ENCODE measurements at places on chromosomes 1 and 21.
A peak's percentile ranks its signal among the peaks of the same experiment; 100 is the strongest.

DNA sequence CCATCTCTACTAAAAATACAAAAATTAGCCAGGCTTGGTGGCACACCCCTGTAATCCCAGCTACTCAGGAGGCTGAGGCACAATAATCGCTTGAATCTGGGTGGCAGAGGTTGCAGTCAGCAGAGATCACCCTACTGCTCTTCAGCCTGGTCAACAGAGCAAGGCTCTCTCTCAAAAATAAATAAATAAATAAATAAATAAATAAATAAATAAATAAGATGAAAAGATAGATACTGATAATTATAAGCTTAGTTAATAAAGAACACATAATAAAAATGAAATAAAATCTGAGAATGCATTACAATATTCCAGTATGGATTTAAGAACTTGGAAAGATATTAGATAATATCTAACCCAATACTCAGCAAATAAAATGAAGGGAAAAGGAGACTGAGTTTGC lies 235.9 kb upstream of the DAB1 start:
- no peak for DNase-seq

DNA sequence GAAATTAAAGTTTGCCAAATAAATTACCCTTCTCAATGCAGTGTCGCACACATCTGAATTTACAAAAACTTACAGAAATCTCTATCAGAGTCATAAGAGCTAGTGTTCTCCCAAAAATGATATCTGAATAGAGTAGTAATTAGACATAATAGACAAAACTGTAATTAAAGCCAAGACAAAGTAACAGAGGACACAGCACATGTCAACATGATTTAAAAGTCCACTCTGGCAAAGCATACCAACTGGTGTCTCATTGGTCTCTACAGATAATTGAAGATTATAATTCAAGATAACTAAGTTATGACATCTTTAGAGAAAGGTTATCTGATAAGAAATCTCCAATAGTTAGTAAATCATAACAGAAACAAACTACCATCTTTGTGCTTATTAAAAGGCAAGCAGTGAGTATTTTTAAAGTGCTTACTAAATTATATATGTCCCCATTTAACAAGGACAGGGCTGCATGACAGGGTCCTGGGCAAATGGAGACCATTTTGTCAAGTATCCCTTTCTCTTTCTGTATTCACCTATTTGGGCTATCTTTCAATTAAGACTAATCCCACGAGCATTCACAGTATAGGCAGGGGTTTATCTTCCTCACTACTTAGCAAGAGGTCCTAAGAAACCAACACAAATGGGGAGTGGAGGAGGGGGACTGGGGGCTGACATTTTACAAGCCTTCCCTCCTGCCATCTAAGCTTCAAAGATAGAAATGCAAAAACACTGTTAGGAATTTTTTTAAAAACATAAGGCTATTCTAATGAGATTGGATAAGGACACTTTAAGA lies 26.0 kb downstream of the PTP4A2 start:
- no peak for DNase-seq

GRCh38 chr1:15994590-15995351 lies 9.3 kb upstream of the SRARP start:
- no peak for DNase-seq

GRCh38 chr1:53327182-53327913 lies 522 bp downstream of the LRP8 start:
- DNase-seq, result peak; percentile 21

DNA sequence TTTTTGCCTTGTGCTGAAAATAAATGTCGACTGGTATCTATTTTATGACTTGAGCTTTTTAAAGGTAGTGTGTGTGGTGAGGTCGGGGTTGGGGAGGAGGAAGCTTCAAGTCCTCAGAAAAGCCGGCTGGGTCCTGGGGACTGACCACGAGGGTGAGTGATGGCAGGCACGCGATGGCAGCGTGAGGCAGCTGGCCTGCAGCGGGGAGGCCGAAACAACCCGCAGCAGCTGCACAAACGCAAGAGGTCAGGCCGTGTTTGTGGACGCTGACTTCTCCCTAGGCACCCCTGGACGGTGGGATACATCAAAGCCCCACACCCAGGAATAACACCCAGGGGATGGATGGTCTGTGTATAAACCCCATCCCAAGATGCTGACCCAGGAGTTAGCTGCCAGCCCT lies 51.4 kb downstream of the ZBTB18 start:
- DNase-seq, result no peak

DNA sequence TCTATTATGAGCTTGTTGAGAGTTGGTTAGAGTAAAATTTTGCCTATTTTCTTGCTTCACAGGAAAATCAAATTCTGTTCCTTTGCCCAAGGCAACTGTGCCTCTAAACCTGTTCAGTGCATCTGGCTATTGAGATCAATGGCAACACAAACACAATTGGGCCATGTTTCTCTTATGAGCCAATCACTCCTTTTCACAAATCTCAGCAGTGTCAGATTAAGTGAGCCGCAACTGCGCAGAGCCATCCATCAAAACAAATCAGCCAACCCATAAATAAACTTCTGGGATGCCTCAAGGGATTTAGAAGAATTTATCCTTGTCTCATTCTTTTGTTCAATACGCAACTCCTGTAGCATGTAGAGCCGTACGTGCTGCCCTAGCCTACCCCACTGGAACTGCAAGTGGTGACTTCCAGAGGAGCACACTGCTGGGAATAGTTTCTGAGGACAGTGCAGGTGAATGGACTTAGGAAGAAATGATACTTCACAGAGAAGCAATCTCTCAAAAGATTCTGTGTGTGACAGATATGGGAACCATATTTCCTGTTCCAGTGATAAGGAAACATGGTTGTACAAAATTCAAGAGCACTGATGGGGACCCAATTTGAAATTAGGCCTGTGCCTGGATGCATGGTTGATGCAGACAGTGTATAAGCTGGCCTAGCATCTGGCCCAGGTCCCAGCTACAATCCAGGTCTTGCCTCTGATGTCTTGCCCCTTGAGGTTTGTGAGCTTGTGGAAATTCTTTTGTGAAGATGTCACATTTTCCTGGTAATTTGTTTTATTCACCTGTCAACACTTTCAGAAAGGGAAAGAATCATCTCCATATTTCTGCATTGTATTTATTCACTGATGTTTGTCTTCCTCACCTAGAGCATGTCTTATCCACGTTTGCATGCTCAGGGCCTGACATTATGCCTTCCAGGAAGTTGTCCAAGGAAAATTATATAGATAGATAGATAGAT lies 166.2 kb downstream of the URB2 start:
- DNase-seq, result no peak

DNA sequence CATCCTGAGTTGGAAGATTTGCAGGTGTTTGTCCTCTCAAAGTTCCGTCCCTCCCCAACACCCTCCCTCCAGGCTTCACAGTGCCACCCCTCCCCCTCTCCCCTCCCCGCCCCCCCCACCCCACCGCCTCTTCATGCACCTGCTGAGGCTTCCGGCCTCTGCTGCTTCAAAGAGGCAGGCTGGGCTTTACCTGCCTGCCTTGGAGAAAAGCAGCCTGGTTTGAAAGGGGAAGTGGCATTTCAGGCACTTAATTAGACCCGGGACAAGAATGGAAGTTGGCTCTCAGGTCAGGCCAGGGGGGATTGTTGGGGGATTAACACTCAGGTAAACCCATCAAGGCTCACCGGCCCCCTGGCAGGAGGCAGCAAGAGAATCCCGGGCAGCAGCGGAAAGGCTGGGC lies 21.1 kb downstream of the PAX7 start:
- DNase-seq, result peak; percentile 36

- no peak for DNase-seq
Measured at GRCh38 chr21:29581393-29581792, 282.7 kb downstream of the BACH1 start.

DNA sequence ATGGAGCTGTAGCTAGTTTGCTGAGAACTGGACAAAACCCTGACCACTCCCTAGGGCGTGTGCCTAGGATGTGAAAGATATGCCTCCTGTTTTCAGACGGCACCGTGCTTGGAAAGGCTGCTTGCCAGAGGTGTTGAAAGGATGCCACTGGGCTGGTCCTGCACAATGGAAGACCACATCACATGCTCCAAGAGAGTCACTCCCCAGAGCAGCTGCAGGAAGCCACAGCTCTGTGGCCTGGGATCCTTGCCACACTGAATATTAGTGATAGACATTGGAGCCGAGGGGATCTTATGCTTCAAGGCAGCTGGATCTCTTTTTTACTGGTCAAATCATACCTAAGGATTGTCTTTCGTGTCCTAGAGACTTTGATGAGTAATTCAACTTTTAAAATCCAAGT lies 6.6 kb upstream of the APP start:
- DNase-seq, result no peak

DNA sequence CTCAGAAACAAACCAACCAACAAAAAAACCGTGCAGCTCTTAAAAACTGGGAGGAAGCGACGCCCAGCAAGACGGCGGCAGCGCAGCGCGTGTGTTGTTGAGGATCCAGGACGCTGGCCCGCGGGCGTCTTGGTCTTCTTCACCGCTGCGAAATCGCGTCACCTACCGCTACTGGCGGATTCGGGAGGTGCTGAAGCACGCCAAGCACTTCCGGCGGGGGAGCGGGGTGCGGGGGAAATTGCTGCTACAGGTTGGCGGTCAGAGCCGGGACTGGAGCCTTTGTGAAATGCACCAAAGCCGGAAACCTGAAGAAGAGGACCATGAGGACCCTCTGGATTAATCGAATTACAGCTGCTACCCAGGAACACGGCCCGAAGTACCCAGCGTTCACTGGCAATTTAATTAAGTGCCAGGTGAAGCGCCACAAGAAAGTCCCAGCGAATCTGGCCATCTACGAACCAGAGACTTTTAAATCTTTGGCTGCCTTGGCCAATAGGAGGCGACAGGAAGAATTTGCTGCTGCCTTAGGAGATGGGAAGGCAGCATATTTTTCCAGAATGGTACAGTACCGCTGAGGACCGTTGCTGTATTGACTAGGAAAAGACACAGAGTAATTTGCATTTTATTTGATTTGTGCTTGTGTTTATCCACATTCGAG lies 11.9 kb upstream of the RIPPLY3 start:
- no peak for DNase-seq

DNA sequence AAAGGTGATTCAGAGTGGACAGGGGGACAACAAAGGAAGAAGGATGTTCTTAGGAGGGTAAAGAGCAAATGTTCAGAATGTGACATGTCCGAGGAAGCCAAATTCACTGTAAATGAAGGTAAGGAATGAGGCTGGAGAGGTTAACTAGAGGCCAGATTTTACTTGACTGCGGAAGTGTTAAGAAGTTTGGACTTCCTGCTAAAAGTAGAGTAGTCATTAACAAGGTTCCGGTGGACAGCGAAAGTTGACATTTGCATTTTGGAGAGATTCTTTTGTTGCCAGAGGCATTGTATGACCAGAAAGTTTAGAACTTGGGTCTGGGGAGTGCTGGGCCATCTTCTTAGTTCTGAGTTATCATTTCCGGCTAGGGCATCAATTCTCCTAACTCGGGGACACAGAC lies 7.2 kb upstream of the ERRFI1 start:
- no peak for DNase-seq

GRCh38 chr1:32972814-32973428 lies 8.3 kb upstream of the RNF19B start:
- no peak for DNase-seq

- DNase-seq, result no peak
Measured at GRCh38 chr1:164755690-164756089, 196.7 kb downstream of the PBX1 start.

GRCh38 chr1:89657886-89658285 lies 25.0 kb downstream of the LRRC8C start:
- DNase-seq, result no peak

DNA sequence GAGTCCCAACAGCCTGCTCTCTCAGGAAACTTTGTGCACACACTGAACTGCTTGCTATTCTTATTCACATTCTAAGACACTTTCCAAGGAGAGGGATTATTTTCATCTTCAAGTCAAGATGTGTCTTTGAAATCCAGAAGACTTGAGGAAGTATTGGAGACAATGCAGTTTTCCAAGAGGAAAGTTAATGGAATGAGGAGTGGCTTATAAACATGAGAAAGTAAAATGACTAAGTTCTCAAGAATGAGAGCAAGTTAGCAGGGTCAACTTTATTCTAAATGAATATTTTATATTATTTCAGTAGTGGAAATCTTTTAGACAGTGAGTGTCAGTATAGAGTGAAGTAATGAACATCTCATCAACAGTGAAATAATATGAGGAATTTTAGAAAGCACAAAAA lies 1239.3 kb downstream of the MRPL39 start:
- no peak for DNase-seq

GRCh38 chr1:224432146-224432545 lies 2.5 kb downstream of the WDR26 start:
- DNase-seq, result no peak

DNA sequence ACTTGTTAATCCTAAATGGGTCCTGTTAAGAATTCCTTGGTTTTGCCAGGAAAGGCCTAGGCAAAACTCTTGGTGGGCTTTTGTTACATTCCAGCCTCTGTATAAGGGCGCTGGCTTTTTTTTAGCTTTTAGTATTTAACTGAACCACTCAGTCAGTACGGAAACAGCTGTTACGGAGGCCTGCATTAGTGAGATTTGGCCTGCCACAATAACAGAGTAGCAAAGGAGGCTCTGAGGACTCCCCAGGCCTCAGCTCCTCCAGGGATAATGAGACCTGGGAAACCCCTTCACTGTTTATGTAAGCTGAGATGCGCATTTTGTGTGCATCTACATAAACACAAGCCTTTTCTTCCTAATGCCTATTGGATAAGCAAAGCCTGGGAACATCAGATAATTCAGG lies 210.2 kb downstream of the APP start:
- DNase-seq, result no peak

- no peak for DNase-seq
Measured at GRCh38 chr1:59298710-59299346, 1.9 kb downstream of the FGGY start.

- no peak for DNase-seq
Measured at GRCh38 chr1:209414803-209415329, 168.6 kb upstream of the CAMK1G start.

- no peak for DNase-seq
Measured at GRCh38 chr1:24865168-24865567, 64.9 kb downstream of the RUNX3 start.

DNA sequence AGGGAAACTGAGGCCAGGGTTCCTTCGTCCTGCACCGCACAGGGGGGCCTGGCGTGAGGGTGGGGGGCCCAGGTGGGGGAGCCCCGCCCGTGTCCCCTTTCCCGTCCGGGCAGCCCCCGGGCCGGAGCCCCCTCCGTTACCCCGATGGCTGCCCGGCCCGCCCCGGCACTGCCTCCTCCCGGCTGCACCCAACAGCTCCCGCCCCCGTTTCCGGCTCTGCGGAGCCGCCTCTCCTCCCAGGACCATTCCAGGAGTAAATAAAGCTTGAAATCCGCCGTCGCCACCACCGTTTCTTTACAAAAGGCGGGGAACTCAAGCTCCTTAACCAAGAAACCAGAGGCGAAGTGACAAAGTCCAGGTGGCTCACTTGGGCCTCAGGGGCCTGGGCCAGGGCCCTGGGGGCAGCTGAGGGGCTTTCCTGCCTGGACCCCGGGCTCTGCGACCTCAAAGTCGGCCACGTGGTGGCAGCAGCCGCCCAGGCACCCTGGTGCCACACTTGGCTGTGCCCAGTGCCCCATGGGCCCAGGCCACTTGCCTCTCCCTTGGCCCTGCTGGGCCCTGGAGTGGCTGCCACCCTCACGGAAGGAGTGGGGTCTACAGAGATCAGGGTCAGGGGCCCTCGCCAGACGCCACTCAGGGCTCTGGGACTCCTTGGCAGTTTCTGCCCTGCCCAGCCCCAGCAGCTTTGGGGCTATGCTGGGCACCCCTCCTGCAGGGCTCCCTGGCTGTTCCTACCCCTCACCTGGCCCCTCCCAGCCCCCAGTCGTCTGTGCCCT lies 514 bp upstream of the FAAP20 start:
- peak; percentile 69 for DNase-seq

- DNase-seq, result no peak
Measured at GRCh38 chr1:193540511-193540910, 354.1 kb upstream of the B3GALT2 start.

GRCh38 chr1:25065795-25066238 lies 135.7 kb upstream of the RUNX3 start:
- peak; percentile 12 for DNase-seq

- DNase-seq, result no peak
Measured at GRCh38 chr1:174912264-174912663, 87.5 kb upstream of the CACYBP start.
